ENCODE measurements at places on chromosomes 11 and 22.

- no peak for DNase-seq
Observed at GRCh38 chr11:104734998-104735397, 163.3 kb downstream of the CASP12 start.

DNA sequence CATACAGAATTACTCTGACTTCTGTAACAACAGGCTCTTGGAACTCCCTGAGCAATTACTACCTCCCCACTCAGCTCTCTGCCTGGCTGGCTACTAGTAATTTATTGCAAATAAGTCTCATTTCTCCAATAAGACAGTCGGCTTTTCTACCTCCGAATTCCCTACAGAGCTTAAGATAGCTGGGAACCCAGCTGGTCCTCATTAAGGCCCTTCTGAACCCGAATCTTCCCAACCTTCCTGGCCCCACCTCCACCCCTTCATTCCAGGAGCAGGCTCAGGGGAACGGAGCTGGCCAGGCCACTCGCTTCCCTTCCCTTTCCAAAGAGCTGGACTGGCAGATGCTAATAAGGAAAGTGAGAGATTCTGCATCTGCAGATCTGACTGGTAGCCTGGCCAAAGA, 21.6 kb downstream of the TMPRSS5 start:
- no peak for DNase-seq

DNA sequence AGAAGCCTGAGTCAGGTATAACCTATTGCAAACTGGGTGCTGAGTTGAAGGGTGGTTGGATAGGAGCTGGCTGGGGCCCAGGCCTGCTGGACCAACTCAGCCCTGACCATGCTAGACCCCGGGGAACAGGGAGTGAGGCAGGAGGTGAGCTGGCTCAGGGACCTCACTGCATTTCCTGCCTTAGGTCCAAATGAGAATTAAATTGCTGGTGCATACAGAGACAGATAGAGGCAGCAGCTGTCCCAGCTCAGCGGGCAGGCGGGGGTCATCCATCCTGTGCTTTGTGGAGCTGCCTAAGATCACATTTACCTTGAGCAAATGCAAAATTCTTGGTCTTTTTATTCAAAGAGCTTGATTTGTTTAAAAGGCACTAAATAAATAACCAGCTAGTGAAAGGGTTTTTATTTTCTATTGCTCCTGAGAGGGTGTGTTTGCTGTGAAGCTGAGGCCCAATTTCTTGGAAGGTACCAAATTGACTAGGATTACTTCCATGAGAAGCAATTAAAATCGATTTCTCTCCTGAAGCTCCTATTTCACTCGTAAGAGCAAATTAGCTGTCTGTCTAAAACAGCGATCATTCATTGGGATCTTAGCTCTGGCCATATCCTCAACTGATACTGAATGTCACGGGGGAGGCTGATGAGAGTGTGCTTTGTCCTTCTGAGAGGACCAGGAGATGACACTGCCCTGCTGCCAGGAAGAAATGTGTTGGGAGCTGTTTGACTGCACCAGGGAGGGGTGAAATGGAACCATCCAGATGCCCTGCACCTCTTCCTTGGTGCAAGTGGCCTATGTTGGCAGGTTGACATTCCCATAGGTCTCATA, 24.9 kb downstream of the USH1C start:
- no peak for DNase-seq

DNA sequence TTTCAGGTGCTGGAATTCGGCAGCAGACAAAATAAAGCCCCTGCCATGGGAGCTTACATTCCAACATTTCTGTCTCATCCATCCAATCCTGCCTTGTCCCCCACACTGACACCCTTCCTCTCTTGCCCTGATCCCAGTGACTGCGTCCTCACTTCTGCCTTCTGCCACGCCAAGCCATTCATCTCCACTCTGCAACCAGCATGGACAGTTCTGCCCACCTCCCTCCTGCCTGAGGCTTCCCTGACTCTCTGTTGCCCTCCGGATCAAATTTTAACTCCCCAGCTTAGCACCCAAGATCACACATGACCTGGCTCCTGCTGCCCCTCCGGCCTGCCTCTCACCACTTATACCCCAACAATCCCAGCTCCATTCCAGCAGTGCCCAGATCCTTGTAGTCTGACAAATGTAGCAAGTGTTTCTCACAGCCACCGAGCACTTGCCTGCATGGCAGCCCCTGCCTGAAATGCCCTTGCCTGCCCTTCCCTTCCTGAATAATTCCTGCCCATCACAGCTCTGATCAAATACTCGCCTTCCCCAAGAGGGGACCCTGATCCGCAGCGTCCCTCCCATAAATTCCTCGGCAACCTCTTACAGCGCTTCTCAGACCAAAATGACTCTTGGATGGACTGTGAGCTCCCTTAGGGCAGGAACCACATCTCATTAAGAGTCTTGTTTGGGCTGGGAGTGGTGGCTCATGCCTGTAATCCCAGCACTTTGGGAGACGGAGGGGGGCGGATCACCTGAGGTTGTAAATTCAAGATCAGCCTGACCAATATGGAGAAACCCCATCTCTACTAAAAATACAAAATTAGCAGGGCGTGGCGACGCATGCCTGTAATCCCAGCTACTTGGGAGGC, 2.3 kb downstream of the ACTN3 start:
- DNase-seq, result no peak

- DNase-seq, result no peak
Observed at GRCh38 chr11:86664930-86665329, 7.5 kb downstream of the ME3 start.

- DNase-seq, result no peak
Observed at GRCh38 chr11:85634747-85635146, 6.4 kb downstream of the TMEM126B start.

DNA sequence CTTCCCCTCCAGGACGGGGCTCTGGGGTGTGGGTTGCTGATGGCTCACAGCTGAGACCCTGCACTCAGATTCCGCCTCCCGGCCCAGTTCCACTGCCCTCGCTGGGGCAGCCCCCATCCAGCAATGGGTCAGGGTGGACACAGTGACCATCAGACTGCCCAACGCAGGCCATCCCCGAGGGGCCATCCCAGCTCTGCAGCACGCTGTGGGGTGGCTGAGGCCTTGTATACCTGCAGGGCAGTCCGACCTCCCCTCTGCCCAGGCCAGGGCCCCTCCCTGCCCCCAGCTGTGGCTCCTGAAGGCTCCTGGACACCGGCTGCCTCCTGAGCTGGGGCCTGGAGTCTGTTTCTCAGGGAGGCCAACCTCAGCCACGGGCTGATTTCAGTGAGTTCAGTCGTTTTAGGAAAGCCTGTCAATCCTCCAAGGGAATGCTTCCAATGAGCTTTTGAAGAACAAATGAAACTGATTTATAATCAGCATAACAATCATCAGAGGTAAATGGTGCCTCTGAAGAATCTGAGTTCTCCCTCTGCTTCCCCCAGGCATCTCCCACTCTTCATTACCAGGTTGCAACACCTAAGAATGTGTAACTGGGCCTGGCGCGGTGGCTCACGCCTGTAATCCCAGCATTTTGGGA, 95.1 kb downstream of the CELSR1 start:
- no peak for DNase-seq

- no peak for DNase-seq
Observed at GRCh38 chr11:1225386-1226225, 2.7 kb downstream of the MUC5B start.

DNA sequence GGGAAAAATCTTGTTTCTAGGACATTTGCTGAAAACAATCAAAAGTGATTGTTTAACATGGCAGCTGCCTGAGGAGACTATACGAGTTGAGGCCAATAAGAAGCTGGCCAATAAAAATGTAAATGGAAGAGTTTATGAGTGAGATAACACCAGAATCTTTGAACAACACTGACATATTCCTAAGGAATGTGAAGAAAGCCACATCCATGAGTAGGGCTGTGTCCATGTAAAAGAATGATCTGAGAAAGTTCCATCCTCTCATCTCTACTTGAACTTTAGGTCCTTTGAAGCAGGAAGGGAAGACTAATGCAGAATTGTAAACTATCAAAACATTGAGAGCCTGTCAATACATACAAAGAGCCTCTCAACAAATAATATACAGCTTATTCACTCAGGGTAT, 6.9 kb upstream of the CHORDC1 start:
- DNase-seq, result peak; percentile 42

GRCh38 chr11:65422633-65423515, at the start of gene NEAT1:
TSS of gene NEAT1 (plus strand) at chr11:65422798.
- peak; percentile 92 for DNase-seq

- no peak for DNase-seq
Observed at GRCh38 chr11:2522631-2523255, 77.9 kb downstream of the KCNQ1 start.

DNA sequence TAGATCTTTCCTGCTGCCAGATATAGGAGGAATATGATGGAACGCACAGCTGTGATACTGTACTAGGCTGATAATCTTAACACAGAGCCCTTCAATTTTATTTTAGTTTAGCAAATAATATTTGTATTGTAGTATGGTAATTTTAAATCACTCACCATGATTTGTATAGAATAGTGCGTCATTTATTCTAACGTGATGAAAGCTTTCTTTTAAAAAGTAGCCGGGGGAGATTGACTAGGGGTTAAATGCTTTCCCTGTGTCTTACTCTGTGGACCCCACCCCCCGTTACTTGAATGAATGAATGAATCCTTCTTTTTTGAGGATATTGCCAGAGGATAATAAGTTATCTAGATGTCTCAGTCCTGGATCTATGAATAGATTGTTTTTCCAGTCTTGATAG, 72.1 kb downstream of the CECR2 start:
- DNase-seq, result no peak

GRCh38 chr11:75312346-75312745, 39.1 kb downstream of the ARRB1 start:
- no peak for DNase-seq

DNA sequence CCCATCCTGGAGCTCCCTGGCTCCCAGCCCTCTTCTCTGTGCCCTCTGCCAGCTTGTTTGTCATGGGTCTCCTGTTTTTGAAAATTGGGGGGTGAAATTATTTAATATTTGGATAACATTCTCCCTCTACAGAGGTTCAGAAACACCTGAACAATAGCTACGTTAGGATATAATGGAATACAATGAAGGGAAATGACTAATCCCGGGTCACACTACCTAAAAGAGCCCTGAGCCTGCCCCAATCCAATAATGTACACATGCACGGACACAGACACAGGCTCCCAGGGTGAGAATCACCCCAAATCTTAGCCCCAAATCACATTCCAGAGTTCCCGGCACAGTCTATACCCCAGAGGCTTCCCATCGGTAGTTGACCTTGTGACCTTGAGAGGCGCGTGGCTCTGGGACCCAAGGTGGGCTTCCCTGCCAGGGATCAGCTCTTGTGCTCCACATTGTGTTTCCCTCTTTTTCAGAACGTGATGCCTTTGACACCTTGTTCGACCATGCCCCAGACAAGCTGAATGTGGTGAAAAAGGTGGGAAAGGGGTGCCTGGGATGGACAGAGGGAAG, 135.5 kb downstream of the PARVA start:
- no peak for DNase-seq

- no peak for DNase-seq
Observed at GRCh38 chr11:65210748-65211147, 29.0 kb downstream of the CAPN1 start.

- DNase-seq, result peak; percentile 30
Observed at GRCh38 chr11:62245271-62245753, 3.3 kb downstream of the SCGB1D2 start.

GRCh38 chr22:31923136-31923535, 21.2 kb upstream of the YWHAH start:
- peak; percentile 11 for DNase-seq

- DNase-seq, result no peak
Observed at GRCh38 chr11:134654161-134654915, 242.3 kb upstream of the B3GAT1 start.

DNA sequence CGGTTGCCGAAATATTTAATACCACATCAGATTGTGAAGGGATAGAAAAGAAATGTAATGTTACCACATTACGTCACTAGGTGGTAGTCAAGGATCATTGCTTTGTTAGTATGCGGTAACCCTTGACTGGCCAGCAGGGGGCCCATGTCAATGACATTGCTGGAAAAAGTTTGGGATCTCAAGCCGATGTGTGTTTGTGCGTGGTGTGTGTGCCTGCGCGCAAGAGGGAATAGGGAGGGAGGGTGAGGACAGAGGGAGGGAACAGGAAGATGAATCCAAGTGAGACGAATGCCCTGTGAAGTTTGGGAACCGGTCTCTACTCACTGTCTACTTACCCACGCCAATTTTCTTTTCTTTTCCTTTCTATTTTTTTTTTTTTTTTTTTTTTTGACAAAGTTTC, 10.7 kb upstream of the MRGPRX2 start:
- DNase-seq, result peak; percentile 86

DNA sequence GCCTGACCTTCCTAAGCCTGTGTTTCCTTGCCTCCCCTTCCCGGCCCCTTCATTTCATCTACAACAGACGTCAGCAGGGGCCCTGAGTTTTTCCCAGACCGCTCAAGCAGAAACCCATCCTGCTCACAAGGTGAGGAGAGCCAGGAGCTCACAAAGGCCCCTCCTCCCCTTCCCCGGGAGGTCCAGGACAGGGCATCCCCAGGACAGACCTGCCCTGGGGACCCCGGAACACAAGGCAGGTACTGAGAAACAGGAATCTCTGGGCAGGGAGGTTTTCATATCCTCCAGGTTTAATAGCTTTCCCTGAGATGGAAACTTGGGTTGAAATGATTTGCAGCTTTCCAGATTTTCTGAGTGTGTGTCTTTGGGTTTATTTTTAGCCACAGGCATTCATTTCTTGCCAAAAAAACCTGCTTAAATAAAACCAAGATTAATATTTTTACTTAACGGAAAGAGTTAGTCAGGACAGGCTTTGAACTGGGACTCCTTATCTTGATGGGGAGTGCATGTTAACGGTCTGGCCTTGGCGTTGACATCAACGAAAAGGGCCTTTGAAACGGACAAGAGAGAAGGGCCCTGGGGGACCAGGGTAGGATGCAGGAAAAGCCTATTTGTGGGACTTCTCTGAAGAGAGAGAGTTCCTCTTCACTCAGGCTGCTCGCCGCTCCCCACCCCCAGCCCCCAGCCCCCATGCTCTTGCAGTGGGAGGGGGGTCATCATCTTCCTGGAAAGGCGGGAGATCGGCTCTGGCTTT, 38.5 kb downstream of the TIMP3 start:
- DNase-seq, result peak; percentile 51

GRCh38 chr11:794766-795633, 3.1 kb downstream of the SLC25A22 start:
- DNase-seq, result no peak

DNA sequence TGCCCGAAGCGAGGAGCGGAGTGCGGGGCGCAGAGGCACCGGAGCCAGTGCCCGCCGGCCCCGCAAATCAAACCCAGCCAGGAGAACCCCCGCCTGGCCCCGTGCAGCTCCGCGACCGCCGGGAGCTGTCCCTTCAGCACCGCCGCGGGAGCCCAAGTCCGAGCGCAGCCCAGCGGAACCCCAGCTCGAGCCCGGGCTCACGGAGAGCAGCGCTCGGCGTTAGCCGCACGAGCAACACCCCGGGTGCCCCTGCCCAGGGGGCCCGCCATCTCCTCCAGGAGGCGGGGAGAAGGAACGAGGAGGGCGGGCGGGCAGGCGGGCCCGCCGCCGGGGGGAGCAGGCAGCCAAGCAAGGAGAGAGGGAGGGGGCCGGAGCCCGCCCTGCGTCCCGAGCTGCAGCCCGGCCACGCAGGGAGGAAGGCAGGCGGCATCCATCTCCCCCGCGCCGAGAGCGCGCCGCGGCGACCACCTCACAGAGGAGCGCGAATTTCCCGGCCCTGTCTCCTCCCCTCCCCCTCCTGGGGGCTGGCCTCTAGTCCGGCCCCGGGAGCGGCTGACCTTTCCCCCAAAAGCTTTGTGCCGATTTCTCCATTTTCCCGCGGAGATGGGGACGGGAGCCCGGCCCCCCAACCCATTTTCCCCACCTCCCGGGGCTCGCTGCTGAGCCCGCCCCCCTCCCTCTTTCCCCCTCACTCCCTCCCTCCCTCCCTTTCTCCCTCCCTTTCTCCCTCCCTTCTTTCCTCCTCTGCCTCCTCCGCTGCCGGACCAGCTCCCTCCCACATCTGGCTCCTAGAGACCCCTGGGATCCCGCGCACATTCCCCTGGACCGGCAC, 621 bp downstream of the KCNC1 start:
- peak; percentile 71 for DNase-seq

GRCh38 chr11:106321601-106322000, 244.1 kb downstream of the AASDHPPT start:
- DNase-seq, result no peak
